Effector memory CD4-positive, alpha-beta T cell (primary cell): ENCODE measurements at places on chromosomes 1 and 21.

GRCh38 chr1:23978805-23979204, 1.3 kb downstream of the SRSF10 start:
- DNase-seq = no peak

GRCh38 chr1:27572019-27572678, 31.8 kb downstream of the AHDC1 start:
- no peak for DNase-seq

- no peak for DNase-seq
Measured at GRCh38 chr1:43854473-43854872, 79.1 kb upstream of the ARTN start.

- DNase-seq = no peak
Measured at GRCh38 chr1:236099355-236099974, 34.6 kb upstream of the NID1 start.

- DNase-seq = no peak
Measured at GRCh38 chr1:227901906-227902640, 45.7 kb downstream of the WNT9A start.

DNA sequence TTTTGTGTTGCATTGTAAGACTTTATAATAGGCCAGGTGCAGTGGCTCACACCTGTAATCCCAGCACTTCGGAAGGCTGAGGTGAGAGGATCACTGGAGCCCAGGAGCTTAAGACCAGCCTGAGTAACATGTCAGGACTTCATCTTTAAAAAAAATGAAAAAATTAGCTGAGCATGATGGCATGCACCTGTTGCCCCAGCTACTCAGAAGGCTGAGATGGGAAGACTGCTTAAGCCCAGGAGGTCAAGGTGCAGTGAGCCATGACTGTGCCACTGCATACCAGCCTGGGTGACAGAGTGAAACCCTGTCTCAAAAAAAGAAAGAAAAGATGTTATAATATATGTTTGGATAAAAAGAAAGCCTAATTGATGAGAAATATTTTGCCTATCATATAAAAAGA, 34.9 kb downstream of the HMCN1 start:
- DNase-seq = no peak

DNA sequence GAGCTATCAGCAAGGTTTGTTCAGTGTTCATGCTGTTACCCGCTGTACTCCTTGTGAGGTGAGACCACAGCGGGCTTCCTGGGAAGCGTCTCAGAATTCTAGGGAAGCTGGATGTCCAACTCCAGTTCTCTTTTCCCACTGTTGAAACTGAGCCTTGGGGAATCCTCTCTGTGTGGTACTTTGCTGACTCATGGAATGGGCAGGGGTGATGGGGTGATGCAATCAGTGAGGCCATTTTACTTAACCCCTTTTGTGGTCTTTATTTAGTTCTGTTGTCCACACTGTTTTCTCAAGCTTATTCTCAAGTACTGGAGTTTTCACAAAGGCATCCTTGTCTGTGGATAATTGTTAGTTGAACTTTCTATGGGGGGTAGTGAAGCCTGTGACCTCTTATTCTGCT, 42.6 kb downstream of the ACKR1 start:
- DNase-seq = no peak

DNA sequence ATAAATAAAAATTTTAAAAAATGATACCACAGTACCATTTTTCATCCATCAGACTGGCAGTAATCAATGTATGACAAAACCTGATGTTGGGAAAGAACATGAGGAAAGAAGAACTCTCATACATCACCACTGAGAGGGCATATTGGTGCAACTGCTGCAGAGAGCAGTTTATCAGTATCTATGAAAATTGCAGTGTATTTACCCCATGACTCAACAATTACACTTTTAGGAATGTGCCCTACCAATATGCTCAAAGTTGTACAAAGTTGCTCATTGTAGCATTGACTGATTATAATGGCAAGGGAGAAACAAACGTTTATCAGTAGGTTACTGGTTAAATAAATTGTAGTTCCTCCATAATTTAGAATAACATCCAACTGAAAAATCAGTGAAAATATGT, 36.7 kb downstream of the CATSPERE start:
- no peak for DNase-seq

- no peak for DNase-seq
Measured at GRCh38 chr1:60279798-60280197, 206.2 kb upstream of the C1orf87 start.

GRCh38 chr1:161498646-161499045, 6.6 kb upstream of the FCGR2A start:
- no peak for DNase-seq

DNA sequence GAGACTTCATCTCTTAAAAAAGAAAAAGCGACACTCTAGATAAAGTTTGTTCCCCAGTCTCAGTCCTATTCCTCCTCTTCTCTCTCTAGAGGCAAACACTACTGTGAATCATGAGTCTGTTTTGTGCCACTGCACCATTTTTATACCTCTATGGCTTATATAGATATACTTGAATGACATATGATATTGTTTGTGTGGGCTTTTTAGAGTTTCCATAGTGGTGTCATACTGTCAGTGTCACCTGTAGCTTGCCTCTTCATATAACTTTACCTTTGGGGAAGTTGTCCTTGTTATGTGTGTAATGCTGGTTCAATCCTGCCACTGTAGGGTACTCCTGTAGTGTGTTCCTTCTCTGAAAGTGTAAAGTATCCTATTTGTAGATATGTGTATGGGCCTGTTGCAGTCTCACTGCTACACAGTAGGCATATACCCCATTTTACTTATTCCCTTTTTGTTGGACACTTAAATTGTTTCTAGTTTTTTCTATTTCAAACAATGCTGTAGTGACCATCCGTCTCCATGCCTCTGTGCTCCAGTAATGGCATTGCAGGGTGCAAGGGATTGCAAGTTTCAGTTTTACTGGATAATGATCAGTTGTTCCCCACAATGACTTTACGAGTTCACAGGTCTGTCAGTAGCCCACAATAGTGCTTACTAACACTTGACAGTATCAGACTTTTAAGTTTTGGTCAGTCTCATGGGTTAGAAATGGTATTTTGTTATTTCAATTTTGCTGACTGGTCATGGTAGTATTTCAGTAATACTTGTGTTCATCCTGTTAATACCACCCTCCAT, 2.7 kb downstream of the PRMT2 start:
- no peak for DNase-seq

DNA sequence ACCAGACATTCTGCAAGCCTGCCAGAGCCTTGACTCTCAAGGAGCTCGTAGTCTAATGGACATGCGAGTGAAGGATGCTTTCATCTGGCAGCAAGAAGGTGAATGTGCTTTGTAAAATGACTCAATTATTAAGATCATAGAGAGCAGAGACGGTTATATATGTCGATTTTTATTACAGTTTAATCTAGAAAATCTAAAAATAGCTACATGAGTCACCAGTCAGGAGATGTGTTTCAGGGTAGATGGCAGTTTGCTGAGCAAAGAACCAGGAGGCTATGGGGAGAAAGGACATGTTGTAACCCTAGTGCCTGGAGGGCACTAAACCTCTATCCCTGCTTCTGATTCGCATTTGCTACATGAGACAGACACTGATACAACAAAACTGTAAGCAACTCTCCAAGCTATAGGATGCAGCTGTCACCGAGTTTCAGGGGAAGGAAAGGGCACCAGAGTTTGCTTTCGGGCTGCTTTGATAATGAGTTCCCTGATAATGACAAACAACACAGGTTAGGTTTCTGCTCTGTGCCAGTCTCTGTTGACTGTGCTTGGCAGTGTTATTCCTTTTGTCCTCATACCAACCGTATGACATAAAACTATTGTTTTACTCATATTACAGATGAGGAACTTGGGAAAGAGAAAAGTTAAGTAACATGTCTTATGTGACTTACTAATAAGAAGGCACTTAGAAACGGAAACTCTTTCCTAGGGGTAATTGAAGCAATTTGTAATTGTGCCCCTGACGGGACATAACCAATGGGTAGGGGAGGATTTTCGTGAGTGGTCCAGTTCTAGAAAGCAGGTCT, 43.2 kb downstream of the C1orf198 start:
- no peak for DNase-seq

DNA sequence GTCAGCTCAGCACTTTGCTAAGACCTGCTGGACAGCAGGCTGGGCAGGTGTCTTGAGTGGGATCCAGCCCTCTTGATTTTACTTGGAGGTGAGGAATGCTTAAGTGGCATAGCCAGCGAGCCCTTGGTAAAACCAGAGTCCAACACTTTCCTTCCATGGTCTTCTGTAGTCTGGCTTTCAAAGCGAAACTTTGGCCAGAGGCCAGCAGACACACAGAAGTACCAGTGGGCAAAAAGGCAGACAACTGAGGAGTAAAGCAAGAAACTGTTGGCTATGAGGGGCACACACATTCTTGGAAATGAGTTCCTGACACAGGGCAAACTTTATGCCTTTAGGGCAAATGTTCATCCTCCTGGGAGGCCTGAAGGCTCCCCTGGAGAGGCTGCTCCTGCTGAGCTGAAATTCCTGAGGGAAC, 281.0 kb upstream of the POU3F1 start:
- DNase-seq = no peak

DNA sequence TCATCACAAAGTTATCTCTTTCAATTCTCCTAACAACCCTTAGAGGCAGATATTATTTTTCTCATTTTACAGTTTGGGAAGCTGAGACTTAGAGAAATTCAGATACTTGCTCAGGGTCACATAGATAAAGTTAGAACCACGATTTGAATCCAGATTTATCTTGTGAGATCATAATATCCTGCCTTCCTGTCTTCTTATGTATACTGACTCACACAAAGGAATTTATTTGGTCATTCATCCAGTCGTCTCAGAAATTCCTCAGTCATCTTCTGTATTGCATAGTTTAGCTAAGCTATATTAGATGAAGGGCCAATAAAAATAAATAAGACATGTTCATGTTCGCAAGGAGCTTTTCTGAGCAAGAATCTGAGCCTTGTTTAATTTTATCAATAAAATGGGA, 35.8 kb upstream of the RUNX1 start:
- DNase-seq = no peak

GRCh38 chr1:218346391-218347204, 1.5 kb downstream of the TGFB2 start:
- no peak for DNase-seq

DNA sequence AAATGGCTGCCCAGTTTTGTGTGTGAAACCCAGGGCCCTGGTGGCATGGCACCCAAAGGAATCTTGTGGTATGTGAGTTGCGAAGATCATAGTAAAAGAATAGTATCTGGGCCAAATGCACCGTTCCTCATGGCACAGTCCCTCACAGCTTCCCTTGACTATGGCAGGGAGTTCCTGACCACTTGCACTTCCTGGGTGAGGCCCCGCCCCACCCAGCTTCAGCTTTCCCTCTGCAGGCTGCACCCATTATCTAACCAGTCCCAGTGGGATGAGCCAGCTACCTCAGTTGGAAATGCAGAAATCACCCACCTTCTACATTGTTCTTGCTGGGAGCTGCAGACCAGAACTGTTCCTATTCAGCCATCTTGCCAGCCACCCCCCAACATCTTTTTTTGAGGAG, 63.0 kb downstream of the SLC5A9 start:
- no peak for DNase-seq

DNA sequence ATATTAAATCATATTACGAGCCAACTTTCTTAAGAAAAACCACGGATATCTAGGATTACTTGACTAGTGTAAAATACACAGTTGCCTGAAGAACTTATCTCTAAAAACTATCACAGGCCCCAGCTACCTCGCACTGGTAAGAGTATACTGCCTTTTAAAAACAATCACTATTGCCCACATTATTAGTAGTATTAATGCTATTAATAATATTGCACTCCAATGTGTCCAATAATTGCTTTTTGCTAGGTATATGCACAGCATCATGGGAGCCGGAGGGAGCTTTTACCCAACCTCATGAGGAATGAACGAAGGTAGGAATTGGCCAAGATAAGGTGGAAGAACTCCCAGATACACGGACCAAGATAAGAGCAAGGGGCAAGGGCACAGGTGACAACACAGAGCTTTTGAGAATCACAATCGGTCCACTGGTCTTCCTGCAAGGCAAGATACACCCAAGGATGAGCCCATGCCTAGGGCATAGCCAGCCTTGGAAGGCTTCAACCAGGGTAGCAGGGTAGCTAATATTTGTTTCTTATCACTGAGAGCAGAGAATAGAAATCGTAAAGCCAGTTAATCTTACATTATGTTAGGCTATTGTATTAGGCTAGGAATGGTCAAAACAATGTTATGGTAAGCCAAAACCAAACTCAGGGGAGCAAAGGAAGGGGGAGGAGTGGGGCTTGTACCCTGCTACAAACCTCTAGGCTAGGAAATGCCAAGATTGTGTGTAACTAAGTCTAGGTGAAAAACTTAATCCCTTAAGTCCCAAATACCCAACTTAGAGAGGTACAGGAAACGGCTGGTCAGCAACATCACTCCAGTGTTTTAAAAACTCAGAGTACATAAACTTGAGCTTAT, 9.4 kb downstream of the GLUL start:
- no peak for DNase-seq

DNA sequence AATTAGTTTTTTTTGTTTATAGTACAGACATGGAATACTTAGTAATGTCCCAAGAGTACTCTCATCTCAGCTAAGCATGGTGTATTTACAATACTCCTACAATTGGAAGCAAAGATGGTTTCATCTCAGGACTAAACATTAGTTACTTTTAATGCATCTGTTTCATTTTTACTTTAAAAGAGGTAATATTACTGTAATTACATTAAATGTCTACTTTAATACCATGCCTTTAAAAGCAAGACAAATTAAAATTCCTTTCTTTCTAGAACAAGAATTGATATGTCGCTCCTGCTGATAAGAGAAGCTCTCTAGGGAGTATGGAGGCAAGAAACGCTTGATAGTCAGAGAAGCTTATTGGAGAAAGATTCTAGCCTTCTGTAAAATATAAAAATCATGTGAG, 284.9 kb upstream of the ADAMTS5 start:
- no peak for DNase-seq

DNA sequence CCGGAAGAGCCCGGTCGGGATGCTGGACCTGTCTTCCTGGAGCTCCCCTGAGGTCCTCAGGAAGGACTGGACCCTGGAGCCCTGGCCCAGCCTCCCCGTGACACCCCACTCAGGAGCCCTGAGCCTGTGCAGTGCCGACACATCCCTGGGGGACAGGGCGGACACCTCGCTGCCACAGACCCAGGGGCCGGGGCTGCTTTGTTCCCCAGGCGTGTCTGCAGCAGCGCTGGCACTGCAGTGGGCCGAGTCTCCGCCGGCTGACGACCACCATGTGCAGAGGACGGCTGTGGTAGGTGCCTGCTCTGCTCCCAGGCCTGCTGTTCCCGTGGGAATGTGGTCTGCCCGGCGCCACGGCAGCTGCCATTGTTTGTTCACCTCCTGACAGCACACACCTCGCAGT, 42.1 kb upstream of the DIP2A start:
- DNase-seq = no peak

GRCh38 chr1:7380712-7381111, 390.4 kb upstream of the VAMP3 start:
- no peak for DNase-seq

- DNase-seq = no peak
Measured at GRCh38 chr21:42373196-42373907, 7.0 kb upstream of the TFF1 start.
